ENCODE measurements at places on chromosomes 4 and X. TPM values are rescaled to one million over a fixed set of nuclear protein-coding genes. Genes with fewer than 3 reads are reported as not detected.

Gene NFKB1
- total RNA-seq = 13.0 TPM

DNA sequence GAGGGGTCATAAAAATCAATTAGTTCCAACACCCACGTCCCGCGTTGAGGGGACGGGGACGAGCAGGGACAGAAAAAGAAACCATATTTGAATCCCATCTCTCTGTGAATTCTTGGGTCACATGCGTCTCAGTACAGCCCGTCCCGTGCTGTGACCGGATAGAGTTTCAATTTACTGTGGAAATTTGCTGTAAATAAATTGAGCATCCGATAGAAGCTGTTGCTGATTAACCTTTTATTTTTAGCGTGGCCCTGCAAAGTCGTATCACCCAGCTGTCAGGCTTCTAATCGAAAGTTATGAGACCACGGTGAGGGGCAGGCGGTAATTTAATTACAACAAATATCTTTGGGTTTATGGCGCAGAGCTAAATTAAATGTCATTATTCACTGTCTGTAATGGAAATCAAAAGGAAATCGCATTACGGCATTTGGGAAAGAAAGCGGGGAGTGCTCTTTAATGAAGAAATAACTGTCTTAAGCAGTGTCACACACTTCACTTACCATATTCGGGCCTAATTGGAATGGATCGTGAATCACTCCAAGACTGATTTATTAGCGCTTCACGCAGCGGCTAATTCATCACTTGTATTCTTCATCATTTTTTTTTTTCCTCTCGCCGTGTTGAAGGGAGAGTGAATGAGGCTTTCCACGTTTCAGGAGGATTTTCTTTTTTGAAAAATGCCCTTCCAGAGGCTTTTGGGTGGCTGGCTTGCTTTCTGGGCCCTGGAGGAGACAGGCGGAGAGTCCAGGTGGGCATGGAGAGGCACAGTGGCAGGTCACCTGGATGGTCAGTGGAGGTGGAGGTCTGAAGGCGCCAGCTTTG is 7.3 kb downstream of the SHOX start:
- no peak for DNase-seq

Gene CCKAR
- not detected for total RNA-seq

DNA sequence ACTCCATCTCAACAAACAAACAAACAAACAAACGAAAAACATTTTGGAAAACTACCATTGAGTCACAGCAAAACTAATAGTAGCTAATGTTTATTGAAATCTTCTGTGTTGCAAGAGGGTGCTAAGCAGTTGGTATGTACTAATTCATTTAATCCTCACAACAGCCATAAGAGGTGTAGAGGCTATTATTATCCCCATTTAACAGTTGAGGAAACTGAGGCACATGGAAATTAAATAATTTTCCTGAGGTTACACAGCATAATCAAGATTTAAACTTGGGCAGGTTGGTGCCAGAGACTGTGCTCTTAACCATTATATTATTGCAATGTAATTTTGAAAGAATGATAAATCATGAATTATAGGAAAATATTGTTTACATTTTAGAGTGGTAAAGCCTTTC is 17.5 kb upstream of the RHOH start:
- no peak for DNase-seq

DNA sequence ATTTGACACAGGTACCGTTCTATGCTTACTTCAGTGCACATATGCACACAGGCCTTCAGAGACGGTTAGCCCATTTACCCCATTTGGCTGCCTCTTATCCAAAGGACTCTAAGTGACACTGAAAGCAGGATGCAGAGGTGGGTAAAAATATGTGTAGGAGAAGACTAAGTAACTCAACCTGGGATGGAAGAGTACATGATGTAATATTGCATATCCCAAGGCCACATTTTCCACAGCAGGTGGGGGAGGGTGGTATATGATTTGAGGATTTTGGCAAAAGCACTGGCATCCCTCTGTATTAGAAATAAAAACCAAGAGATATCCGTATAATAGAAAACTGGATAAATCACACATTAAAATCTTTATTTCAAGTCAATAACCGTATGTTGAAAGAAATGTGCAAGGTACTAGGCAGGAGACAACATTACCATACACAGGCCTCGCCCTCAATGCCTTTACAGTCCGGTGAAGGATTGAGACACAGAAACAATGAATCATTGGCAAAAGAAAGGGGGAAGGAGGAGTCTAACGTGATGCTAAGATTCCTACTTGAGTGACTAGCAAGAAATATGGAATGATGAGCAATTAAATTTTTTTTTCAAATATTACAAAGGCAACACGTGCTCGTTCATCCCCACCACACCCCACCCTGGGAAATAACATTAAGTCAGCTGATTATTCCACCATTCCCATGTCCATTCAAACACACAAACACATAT is 161.0 kb upstream of the RASGEF1B start:
- no peak for DNase-seq

DNA sequence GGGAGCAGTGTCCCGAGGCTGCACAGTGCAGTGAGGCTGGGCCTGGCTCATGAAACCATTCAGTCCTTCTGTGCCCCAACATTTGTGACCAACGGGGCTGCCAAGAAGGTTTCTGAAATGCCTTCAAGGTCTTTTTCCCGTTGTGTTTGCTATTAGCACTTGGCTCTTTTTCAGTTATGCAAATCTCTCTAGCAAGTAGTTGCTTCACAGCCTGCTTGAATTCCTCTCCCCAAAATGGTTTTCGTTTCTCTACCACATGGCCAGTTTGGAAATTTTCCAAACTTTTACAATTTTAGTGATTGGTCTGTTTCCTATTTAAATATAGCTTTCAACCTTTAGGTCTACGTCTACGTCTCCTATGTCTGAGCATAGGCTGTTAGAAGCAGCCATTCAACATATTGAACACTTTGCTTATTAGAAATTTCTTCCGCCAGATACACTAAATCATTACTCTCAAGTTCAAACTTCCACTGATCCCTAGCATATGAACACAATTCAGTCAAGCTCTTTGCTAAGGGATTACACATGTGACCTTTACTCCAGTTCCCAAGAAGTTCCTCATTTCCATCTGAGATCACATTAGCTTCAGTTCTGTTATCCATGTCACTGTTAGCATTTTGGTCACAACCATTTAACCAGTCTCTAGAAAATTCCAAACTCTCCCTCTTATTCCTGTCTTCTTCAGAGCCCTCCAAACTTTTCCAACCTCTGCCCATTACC is 901.8 kb downstream of the GLUD2 start:
- DNase-seq = no peak

DNA sequence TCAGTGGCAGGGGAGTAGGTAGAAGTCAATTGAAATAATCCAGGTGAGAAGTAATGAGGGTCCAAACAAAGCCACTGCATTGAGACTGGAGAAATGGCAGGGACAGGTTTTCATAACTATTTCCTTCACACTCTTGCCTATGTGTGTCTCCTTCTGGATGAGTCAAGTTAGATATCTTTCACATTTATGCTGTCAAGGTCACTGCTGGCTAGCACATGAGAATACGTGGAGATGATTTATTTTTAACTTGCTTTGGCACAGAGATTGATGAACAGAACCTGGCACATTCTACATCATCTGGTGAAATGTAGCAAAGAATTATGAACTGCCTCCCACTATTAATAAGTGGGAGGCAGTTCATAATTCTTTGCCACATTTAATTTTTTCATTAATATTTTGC is 66.7 kb upstream of the BOD1L1 start:
- DNase-seq = no peak

DNA sequence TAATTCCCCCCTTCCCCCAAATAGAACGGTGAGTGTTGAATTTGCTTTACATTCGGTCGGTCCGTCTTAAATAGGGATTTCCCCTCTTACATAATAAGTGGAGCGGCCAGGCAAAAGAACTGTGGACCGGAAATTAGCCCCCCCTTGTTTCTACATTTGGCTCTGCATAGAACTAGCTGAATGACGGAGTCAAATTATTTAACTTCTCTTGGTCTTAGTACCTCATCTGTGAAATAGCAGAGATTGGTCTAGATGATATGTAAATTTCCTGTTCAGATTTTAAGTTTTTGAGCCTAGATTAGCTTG is 1.3 kb downstream of the SPATA18 start:
- no peak for DNase-seq

Gene EPGN
- total RNA-seq = 7.0 TPM
